ENCODE measurements at places on chromosomes 13 and 19.

DNA sequence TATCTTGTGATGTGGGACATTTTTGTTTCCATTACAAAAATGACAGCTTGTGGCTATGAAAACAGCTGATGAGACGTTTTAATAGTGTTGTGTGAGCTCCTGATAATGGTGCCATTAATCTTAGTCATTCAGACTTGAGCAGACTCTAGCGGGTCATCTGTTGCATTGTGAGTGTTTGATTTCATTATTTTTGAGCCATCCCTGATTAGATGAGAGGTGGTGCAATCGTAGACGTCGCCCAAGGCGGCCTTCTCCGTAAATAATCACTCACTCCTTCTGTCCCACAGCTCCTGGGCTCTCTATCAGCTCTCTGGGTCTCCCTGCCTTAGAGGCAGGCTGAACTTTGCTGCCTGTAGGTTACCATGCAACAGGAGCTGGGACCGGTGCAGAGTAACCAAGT lies 528.0 kb upstream of the SGCG start:
- DNase-seq, result no peak

DNA sequence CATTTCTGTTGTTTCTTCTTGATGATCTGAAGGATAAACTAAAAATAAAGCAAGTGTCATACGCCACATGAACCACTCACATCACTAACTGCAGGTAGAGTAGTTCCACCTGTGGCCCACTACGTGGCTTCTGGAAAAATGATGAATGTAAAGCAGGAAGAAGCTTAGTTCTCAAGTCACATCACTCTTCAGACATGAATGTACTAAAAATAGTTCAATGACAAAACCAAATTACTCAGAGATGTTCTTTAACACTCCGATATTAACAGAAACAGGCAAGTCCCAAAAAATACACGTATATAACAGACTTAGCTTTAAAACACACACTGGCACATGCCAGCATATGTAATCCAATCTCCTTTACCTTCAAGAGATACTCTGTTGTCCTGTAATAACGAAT lies 21.6 kb downstream of the RAB20 start:
- no peak for DNase-seq

- no peak for DNase-seq
Measured at GRCh38 chr19:42531313-42531712, 3.0 kb upstream of the CEACAM1 start.

DNA sequence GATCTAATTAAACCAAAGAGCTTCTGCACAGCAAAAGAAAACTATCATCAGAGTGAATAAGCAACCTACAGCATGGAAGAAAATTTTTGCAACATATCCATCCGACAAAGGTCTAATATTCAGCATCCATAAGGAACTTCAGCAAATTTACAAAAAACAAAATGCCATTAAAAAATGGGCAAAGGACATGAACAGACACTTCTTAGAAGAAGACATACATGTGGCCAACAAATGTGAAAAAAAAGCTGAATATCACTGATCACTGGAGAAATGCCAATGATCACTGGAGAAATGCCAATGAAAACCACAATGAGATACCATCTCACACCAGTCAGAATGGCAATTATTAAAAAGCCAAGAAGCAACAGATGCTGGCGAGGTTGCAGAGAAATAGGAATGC lies 32.5 kb downstream of the ZNF582 start:
- no peak for DNase-seq

All from suppressor macrophage (primary cell).